ENCODE measurements at places on chromosomes 2 and 18.

DNA sequence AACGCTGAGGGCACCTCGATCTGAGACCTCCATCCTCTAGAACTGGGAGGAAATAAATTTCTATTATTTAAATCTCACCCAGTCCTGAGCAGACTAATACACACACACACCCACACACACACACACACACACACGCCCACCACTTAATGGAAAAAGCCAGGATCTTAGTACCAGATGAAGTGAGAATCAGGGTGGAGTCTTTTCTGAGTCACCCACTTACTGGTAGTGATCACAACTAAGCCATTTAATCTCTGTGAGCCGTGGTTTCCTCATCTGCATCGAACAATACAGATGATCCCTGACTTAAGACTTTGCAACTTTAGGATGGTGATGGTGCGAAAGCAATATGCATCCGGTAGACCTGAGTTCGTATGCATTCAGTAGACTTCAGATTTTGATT lies 18.6 kb downstream of the THNSL2 start:
- peak; percentile 5 for DNase-seq

- peak; percentile 55 for DNase-seq
These were observed 163.8 kb downstream of the ETAA1 start for GRCh38 chr2:67560771-67561456.

DNA sequence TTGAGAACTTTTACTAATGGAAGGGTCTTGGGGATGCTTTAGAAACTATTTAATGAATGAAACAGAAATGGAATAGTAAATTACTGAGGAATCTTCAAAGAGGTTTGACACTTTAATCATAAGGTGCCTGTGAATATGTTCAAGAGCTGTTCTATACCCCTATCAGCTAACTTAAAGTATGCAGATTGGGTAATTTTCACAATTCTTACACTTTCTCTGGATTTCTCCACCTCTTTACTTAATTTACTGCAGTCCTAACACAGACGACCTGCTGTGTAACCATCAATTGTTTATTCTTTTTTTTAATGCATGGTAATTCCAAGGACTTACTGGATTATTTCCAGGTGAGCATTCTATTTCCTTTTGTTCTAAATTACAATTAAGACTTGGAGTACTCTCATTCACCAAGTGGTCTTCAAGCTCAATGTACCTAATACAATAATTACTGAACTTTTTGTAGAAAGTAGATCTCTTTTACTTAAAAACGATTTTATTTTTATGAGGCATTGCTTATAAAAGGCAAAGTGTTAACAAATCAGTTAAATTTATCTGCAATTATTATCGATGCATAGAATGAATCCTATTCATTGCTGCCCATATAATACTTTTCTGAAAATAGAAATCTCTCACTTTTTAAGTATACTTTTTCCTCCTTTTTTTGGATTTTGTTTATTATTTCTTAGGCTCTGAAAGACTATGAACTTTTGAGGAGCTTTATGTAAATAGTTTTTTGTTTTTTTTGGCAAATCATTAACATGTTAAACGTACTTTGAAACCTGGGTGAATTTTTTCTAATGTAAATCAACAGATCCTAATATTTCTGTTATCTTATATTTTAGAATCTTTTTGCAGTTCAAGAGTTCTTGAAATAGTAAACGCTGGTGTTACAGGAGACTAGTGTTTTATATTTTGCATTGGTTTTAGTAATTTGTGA lies 5.5 kb downstream of the VSNL1 start:
- no peak for DNase-seq

- DNase-seq: no peak
These were observed 65.2 kb downstream of the FARP2 start for GRCh38 chr2:241421330-241421729.

DNA sequence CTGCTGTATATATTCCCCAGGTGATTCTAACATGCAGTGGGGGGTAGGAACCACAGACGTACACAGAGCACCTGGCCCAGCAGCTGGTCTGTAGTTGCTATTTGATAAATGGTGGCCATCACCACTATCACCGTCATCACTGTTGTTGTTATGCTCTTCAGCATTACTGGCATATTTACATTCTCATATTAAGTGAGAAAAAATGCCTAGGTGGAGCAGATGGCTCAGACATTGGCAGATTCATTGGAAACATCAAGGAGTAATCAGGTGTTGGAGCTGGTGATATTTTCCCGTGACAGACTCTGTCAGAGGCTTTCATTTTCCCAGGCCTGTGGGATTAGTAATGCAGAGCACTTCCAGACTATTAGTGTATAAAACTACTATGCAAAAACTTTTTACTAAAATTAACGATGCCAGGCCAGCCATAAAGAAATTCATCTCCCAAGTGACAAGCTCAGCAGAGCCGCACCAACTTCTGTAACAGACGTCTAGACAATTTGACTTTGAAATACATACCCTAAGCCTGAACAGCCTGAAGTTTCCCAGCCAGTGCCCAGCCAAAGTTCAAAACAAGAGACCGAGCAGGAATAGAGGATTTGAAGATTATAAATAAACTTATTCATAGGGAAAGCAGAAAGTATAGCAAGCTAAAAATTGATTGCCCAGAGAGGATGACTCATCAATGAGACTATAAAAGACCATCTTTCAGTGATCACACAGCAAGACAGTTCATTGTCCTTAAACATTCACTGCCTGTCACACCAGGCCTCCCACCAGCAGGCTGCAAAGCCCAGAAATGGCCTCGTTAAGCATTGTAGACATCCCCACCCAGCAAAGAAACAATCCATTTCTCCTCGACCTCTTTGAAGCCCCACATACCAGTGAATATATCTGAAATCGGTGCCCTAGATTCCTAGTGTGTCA lies 247.4 kb upstream of the CHAC2 start:
- no peak for DNase-seq

DNA sequence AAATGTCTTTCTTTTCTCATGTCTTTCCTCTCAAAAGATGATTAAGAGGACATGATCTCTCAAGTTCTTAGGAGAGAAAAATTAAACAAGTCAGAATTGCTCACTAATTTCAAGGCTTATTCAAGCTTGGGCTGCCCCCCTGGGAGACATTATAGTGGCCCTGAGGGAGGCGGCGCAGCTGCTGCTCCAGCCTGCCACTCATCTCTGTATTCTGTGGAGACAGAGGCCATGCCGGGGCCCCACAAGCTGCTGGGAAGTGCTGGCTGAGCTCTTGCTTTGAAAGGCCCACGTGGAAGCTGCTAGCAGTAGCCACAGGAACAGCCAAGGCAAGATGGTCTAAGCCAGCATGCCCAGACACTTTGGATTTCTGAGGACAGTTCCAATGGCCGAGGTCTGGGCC lies 267.4 kb downstream of the LNPK start:
- DNase-seq: no peak

- DNase-seq: peak; percentile 51
These were observed 572 bp downstream of the RPS27A start for GRCh38 chr2:55232863-55233657.

- no peak for DNase-seq
These were observed 11.8 kb downstream of the IWS1 start for GRCh38 chr2:127514485-127514884.

DNA sequence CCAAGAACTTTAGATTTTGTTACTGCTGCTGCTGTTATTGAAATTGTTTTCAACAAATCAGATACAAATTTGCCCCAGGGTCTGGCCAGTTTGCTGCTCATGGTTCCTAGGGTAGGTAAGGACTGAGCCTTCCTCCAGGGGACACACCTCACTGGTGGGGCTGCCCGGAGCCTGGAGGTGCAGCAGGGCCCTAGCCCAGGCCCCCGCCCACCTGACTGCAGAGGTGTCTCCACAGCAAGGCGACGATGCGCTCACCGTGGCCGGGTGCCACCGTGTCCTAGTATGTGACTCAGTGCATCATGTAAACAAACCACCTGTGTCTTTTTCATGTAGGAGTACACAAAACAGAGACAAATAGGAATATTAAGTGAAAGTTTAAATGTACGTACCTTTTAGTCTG lies 153.5 kb upstream of the TPO start:
- no peak for DNase-seq

- no peak for DNase-seq
These were observed 131.3 kb downstream of the LPIN1 start for GRCh38 chr2:11877764-11878163.

- peak; percentile 68 for DNase-seq
These were observed 1430.2 kb upstream of the PIK3C3 start for GRCh38 chr18:40524881-40525280.

DNA sequence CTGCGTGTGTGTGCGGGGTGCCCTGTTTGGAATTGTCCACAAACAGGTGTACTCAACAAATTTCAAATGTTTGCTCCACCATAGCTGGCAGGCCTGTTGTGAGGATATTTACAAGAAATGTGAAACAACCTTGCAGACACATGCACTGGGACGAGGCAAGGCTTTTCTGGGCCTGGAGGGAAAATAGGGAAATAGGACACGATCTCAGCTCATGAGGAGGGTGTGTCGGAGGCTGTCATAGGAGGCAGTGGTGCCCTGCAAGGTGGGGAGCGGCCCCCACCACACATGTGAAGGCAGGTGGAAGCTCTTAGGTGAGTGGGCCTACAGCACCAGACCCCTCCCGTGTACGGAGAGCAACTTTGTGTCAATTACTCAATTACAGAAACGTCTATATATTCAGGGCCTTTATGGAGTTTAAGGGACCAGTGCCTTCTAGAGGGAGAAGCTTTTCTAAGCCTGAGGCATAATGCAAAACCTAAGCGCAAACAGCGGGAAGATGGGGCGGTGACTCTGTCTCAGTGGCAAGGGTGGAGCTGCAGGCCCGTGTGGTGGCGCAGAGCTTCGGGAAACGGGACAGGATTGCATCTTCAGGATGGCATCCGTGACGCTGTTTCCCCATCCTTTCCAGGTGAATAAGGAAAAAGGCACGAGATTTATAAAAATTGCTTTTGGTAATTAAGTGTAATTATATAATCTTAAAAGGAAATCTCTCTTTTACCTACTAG lies 48.0 kb downstream of the RNF144A start:
- DNase-seq: no peak

GRCh38 chr2:95025406-95026319 lies at the start of gene MAL:
TSS of gene MAL (plus strand) at chr2:95025708. CDS start at chr2:95025793, 85 bp downstream.
- no peak for DNase-seq

GRCh38 chr2:160920061-160920460 lies 240.2 kb upstream of the TANK start:
- DNase-seq: no peak

DNA sequence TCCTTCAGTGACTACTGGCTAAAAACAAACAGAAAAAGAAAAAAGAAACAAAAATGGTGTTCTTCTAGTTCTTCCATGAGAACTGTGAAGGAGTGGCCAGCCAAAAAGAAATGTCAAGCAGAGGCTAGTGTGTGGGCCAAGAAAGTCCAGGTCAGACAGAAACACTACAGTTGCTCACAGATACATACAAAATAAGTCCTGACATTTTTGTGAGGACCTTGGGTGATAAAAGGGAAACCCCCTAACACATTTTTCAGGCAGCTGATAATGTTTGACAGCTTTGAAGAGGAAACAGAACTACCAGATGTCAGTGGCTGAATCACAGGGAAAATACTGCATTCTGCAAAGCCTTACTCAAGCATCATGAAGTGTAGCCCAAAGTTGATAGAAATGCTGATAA lies 28.1 kb downstream of the ARHGAP25 start:
- DNase-seq: peak; percentile 87

- DNase-seq: peak; percentile 75
These were observed 33.7 kb downstream of the FASTKD2 start for GRCh38 chr2:206799083-206799482.

DNA sequence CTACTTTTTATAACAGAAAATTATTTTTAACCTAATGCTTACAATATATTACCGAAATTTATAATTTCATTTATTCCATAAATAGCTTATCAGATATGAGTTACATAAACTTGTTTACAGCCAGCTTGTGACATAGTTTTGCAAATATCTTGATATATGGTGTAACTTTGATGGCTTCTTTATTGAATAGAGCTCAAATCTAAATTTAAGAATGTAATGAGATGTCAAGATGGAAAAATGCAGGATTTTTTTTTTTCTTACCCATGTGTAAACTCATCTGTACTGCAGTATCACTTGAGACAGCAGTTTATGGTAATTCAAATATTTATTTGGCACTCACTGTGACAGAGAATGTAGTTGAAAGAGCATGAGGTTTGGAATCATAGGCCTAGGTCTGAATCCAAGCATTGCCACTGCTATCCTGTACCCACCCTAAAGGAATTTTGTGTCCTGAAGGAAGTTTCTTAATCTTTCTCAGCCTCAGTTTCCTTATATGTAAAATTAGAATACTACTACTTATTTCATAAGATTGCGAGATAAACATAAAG lies 3.8 kb downstream of the CREB1 start:
- no peak for DNase-seq

DNA sequence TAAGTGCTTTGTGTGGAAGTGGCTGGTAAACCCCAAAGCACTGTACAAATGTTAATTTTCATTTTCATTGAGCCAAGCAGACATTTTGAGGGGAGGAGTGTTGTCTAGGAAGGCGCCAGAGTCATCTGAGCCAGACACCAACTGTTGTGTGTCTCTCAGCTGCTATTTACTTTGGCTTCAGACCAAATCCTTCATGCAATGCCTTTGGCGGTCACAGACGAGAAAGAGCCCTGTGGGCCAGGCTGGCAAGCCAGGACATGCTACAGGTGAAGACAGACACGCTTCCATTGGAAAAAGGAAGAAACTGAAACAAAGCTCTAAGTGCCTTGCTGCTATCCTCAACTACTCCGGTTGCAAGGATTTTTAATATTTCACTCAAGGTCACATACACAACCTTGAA lies 115.4 kb upstream of the CDC42EP3 start:
- no peak for DNase-seq

- no peak for DNase-seq
These were observed 281.0 kb downstream of the PRKCE start for GRCh38 chr2:45932278-45932975.

GRCh38 chr18:63603772-63604171 lies 16.6 kb downstream of the SERPINB13 start:
- DNase-seq: peak; percentile 20

Measured in choroid plexus epithelial cell (primary cell).